Activated CD4-positive, alpha-beta memory T cell treated with anti-CD3 and anti-CD28 coated beads for 36 hours (primary cell): ENCODE measurements at places on chromosomes 3 and 15. TPM values are rescaled to one million over a fixed set of nuclear protein-coding genes. Genes with fewer than 3 reads are reported as not detected.

DNA sequence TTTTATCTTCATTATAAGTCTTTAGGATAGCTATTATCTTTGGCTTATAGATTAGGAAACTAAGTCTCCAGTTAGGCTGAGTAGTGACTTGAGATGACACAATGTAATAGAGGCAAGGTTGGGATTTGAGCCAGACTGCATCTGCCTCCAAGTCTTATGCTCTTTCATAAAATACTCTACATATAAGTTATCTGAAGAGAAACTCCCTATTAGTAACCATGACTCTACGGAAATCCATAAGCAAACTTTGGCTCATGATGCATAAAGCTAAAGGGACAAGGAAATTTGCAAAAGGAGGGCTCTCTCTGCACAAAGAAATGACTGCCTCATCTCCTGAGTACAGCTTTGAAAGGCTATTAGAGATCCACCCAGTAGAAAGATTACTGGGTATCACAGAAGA, 77.6 kb upstream of the FRMD4B start:
- no peak for DNase-seq

GRCh38 chr15:64951777-64952418, 37.8 kb downstream of the SPG21 start:
- DNase-seq = no peak

DNA sequence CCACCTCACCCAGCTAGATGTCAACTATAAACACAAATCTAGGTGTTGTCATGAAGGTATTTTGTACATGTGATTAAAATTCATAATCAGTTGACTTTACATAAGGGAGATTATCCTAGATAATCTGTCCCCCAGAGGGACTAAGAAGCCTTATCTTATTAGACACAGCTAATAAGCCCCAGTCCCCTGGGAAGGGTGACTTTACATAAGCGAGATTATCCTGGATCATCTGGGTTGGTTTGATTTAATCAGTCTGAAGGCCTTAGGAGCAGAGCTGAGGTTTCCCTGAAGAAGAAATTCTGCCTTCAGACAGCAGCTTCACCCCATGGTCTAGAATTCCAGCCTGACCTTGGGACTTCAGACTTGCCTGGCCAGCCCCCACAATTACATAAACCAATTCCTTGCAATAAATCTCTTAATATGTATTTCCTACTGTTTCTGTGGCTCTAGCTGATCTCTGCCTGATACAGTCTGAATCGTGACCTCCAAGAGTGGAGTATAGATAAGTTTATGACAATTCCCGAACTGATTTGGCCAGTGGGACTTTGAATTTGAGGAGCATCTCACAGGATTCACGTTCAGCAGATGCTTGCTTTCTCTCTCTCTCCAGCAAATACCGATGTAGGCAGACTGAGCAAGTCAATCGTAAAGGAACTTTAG, 66.5 kb downstream of the MRPL46 start:
- no peak for DNase-seq

DNA sequence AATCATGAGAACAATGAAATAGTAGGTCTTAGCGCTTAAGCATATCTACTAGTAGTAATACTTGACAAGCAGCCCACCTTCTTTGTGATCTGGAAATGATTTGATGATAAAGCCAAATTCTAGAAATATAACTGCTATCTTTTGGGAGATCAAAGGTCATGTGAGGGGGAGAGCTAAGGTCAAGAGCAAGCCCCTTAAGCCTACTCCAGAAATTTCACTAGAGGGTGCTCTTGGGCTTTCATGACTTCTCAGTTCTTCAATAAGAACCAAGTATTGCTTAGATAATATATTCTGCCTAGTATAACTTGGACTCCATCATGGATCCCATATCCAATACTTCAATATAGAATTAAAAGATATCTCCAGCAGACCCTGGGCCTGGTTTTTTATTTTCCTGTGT, 319.6 kb downstream of the ZBTB20 start:
- no peak for DNase-seq

Gene IL17RB
- 1.1 TPM for total RNA-seq

DNA sequence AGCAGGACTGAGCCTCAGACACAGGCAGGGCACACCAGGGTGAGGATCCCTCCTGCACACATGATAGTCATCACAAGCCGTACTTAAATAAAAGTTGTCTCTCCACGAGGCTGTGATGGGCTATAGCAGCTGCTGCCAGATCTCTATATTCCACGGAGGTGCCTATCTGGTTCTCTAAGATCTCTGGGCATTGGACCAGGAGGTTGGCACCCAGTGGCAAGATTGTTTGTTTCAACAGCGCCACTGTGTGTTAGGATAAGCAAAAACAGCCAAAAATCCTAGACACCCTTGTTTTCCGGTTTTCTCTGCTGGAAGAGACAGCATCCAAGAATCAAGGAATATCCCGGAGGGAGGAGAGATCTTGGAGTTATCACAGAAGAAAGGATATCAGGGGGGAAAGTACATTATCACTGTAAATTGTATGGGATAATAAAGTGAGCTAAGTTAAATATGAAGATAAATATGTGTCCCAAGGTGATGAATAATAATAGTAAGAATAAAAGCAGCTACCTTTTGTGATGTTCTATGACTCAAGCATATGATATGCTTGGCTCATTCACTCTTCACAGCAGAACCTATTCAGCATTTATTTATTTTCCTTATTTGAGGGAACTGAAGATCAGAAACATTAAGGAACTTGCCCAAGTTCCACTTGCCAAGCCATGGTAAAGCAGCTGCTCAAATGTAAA, 90.6 kb upstream of the AKAP13 start:
- DNase-seq = peak; percentile 24

Gene FBXL2
- total RNA-seq = not detected
